Skin of body (tissue), 3 donors: ENCODE measurements at places on chromosomes 2 and 18. TPM values are rescaled to one million over a fixed set of nuclear protein-coding genes. Genes with fewer than 3 reads are reported as not detected.
A peak's percentile ranks its signal among the peaks of the same experiment; 100 is the strongest.

DNA sequence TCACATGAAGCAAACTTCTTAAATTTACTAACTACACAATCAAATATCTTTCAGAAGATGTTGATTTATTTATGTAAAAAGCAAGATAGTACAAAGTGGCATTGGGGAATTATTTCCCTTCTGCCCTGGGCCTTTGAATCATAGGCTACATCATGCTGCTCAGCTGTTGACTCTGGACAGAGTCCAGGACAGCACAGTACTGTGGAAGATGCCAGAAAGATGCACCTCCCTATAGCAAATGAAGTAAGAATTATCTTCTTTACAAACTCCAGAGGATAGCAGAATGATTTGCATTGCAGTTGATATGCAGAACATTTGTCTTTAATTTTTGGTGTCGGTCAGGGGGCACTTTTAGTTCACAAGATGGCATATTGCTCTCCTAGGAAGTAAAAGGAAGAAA is 1354.5 kb upstream of the ZEB2 start:
- peak; percentile 29 for DNase-seq

Gene ANKMY1
- 7.6 TPM for total RNA-seq

DNA sequence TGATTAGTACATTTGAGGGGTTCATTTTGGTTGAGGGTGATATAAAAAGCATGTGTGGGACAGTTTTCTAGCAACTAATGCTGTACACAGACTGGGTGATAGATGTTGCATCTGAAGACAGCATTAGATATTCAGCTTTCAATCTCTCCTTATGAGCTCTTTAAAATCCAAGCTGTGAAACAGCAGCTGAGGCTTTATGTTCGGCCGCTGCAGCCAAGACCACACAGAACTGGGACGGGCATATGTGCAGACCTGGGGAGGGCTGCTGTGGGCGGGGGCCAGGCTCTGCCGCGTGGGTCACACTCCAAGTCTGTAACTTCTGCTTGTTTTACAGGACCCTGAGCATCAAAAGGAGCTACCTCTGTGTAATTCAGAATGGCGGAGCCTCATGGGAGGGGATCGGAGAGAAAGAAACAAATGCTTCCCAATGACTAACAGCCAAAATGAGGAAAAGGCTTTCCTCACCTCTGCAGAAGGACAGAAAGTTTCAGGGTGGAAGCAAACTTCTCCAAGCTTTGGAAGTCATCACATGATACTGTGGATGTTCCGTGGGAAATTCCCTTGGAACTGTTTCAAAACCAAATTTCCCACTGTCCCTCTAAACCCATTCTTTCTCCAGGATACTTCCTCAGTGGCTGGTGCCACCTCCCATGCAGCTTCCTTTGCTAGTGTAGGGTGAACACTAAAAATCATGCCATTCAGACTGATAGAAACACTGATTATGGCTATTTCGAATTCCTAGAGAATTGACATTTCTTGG is 711.9 kb upstream of the ID2 start:
- DNase-seq: no peak

GRCh38 chr2:26488463-26489212 is 10.7 kb upstream of the OTOF start:
- no peak for DNase-seq

DNA sequence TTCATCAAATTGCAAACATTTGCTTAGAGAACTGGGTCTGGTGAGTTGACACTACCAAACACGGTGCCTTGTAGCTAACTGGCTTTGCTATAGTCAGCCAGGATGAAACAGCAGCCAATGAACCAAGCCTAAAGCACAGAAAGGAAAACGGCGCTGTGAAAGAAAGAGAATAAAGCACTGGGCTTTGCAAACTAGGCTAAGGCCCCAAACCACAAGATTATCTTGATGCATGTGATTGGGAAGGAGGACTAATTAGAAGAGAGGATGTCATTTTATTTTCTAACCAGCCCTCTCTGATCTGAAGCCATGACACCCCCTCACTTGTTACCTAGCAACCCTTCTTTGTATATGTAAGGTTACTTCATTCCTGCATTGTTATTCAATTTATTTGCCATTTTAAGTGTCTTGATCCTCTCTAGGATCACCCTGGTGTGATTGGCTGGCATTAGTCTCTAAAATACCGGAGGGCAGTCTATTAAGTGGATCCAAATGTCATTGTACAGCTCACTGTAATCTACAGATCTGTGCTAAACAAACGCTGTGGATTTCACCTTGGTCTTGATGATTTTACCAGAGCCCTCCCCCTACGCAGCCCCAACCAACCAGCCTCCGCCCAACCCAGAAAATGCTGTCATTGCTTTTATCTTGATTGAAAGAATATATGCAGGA is 395.4 kb upstream of the ACVR2A start:
- DNase-seq: no peak

GRCh38 chr2:199851883-199852282 is 891 bp upstream of the FTCDNL1 start:
- DNase-seq: no peak

DNA sequence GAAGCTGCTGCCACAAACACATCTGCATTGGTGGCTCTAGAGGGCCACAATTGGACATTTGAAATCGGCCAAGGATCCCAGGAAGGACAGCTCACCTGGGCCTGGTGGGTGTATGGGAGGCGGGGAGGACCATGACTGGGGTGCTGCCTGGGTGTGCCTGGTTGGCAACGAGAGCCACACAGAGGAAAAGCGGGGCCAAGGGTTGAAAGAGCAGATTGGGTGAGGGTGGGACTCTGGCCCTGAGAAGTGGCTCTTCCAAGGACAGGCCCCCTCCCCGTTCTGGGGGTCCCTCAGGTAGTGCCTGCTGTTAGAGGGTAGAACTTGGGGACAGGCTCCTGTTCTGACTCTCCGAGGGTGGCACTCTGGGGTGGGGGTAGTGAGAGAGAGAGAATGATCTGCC is 102.9 kb downstream of the CLIP4 start:
- DNase-seq: no peak

Gene DAW1
- total RNA-seq: not detected

- no peak for DNase-seq
These were observed 2.5 kb upstream of the SFT2D3 start for GRCh38 chr2:127698553-127699355.

Gene RIT2
- total RNA-seq: not detected

DNA sequence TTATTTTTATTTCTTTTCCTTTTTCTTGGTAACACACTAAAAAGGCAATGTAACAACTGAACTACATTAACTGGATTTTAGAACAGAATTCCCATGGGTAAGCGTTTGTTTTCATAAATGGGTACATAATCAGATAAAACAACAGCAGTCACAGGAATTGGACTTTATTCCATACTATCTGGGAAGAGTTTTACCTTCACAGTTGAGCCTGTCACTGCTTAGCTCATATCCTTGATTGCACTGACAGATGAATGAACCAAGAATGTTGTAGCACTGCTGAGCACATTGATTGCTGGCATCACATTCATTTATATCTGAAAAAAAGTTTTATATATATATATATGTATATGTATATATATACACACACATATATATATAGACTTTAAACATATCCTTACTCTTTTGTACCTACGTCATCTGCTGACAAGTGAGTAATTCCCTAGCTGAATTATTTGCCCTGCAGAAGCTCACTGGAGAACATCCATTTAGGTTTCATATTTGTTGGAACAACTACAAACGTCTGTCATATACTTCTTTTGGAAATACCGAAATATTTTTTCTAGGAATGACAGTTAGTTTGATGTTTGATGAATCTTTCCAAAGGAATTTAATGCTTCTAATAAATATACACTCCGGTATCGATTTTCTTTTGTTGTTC is 47.0 kb downstream of the EFEMP1 start:
- peak; percentile 38 for DNase-seq

DNA sequence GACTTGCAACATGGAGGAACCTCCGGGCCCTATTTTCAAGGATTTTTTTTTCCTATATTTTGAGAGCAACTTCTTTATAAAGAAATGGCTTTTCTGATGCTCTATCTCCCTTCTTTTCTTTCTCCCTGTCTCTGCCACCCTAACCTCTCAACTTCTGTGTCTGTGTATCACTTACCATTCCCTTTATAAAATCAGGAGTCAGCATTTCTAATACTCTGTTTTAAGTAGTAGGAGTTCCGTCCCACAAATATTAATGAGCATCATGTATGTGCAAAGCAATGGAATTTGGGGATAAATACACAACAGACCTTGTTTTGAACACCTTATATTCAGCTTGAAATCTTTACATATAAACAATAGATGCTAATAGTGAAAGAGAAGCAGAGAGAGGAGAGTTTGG is 268.0 kb downstream of the DCC start:
- DNase-seq: no peak

Gene ADD2
- total RNA-seq: 8.5 TPM

DNA sequence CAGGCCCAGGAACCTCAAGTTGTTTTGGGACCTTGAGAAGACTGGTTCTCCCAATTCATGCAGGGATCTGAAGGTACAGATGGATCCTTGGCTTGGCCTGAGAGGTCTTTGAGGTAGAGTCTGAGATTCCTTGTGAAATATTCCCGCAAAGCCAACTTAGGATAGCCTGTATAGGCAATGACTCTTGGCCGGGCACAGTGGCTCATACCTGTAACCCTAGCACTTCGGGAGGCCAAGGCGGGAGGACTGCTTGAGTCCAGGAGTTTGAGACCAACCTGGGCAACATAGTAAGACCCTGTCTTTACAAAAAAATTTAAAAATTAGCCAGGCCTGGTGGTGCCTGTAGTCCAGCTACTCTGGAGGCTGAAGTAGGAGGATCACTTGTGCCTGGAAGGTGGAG is 40.4 kb downstream of the ANKMY1 start:
- DNase-seq: no peak

DNA sequence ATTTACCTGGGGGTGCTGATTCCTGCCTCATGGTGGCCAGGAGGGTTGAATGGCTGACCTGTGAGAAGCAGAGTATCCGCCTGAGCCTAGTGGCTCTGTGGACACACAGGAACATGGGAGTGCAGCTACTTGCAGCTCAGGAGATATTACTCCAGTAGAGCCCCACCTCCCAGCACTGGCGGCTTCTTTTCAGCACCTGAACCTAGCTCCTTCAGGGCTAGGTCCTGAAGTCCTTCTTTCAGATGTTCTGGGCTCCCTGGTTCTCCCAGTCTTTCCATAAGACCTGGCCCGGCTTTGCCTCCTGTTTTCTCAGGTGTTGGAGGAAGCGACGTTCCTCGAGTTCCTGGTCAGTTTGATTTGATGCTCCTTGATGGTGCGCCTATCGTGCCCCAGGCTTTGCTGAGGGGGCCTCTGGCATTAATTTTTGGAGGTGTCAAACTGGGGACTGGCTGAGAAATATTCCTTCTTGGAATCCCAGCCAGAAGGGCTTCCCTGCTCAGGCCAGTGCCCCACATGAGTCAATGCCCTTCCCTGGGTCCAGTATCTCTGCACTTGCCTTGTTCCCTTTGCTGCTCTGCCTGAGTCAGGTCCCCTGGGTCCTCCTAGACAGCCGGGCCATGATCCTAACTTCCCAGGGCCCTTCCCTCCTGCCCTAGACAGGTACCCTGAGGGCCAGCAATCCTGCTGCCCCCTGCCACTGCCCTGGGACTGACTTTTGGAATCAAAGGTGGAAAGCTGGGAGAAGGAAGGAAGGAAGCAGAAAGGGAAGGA is 110.7 kb upstream of the HAAO start:
- no peak for DNase-seq

DNA sequence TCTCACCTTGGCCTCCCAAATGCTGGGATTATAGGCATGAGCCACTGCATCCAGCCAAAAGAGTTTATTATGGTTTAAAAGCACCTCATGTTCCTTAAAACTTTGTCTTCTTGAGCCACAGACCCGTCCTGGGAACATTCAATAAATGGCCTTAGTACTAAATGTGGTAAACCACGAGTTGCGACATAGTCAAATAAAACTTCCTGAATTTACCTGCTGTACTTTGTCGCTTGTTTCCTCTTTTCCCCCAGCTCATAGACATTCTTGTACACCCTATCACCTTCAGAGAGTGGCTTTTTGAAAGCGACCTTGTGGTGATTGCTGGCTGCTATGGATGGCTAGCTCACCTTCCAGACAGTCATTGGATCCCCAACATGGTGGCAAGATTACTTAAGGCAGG is 310.4 kb downstream of the LRRTM1 start:
- no peak for DNase-seq

- peak; percentile 97 for DNase-seq
These were observed 184.6 kb downstream of the ZFP36L2 start for GRCh38 chr2:43041661-43042360.

DNA sequence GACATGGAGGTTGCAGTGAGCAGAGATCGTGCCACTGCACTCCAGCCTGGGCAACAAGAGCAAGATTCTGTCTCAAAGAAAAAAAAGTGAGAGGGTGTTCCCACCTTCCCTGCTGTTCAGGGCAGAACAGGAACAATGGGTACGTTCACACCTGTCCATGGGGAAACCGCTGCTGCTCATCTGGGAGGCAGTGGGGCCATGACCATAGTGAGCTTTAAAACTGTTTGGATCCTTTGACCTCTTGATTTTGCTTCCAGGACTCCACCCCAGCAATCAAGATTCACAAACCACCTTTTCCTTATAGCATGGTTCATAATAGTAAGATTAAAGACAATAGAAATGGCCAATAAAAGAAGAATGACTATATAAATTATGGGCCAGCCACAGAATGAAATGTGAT is 209.2 kb downstream of the ARL4C start:
- no peak for DNase-seq

GRCh38 chr2:8849327-8849726 is 11.9 kb upstream of the KIDINS220 start:
- no peak for DNase-seq

GRCh38 chr2:33395655-33396249 is 80.7 kb upstream of the RASGRP3 start:
- DNase-seq: no peak

- no peak for DNase-seq
These were observed 12.3 kb upstream of the ATP9B start for GRCh38 chr18:79056827-79057367.

DNA sequence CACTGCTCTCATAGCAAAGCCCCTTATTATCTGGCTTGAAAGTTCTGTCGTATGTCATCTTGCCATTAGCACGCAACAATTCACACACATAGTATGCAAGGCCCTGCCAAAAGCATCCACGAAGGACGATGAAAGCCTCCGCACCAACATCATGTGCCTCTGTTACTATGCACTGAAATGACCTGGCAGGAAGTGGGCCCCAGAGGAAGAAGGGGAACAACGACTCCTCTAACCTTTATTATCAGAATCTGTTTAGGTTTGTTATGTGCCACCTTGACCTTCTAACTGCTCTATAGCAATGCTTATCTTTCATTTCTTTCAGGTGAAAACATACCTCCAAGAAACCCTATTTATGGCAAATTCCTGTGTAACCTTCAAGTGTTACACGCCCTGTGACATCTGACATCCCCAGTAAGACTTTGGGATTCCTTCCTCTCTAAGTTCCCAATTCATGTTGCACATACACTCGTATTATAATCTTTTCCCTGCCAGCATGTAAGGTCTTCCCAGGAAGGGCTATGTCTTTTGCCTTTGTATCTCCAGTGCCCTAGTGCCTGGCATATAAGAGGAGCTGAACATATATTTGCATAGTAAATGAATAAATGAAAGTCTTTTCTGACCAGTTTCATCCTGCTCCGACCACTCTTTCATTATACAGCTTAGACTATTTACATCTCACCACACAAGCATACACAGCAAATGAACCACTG is 7.0 kb upstream of the NDUFV2 start:
- DNase-seq: no peak

Gene SP140
- total RNA-seq: 0.49 TPM

Gene RBKS
- total RNA-seq: 1.2 TPM

GRCh38 chr2:222613715-222614331 is 42.1 kb downstream of the FARSB start:
- peak; percentile 40 for DNase-seq

Gene ALLC
- total RNA-seq: not detected

- DNase-seq: peak; percentile 52
These were observed 152.3 kb downstream of the KCNE4 start for GRCh38 chr2:223203971-223204929.
